ENCODE measurements at places on chromosomes 6 and 20. TPM values are rescaled to one million over a fixed set of nuclear protein-coding genes. Genes with fewer than 3 reads are reported as not detected.

DNA sequence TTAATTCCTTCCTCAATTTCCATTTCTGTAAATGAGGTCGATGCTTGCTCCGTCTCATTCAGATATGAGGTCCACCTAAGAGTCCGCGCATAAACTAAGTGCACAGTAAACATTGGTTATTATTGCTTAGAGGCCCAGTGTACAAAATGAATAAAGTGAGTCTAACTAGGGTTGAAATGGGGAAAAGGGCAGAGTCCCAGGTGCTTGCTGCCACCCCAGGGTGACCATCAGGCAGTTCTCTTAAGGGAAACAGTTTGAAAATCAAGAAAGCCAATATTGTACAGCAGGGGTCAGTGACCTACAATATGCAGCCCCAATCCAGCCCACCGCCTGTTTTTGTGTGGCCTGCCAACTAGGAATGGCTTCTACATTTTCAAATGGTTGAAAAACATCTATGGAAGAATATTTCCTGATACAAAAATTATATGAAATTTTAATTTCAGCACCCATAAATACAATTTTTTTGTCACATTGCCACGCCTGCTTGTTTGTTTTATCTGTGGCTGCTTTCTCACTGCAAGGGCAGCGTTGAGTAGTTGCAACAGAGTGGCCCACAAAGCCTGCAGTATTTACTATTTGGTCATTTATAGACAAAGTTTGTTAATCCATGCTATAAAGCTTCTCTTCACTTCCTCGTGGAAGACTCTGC is 43.3 kb downstream of the SLC13A3 start:
- DNase-seq: no peak

DNA sequence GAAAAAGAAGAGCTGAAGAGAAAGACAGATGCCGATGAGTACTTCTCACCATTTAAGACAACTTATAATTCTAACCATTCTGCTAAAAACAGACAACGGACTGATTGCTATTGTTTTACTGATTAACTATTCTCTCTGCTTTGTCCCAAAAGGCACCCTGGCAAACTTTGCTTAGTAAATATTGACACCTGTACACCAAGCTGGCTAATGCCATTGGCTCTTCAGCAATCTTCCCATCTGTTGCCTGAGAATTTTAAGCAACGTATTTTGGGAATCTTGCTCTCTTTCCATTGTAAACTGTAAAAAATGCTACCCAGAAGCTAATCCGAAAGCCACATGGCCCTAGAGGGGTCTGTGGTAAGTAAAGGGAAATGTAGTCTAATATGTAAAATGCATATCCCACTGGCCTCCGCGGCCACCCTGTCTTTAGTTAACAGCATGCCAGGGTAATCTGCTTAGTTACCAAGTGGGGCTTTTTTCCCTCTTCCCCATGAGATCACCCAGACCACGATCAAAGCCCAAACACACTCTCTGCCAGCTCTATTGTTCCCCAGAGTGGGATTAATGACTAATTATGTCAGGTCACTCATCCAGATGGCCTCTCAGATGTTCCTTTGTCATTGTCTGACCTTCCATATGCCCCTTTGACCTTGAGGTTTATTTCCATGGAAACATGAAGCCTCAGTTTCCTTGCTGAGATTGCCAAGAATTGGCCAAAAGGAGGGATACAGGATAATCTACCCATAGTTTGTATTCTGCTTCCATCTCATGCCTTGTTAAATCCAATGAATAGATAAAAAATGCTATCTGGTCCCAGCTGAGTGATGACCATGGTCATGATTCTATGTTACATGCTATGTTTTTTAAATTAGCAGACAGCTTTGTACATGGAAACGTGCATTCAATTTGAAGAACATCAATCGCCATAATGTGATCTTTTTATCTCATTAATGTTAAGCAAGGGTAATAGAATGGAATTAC is 216.4 kb upstream of the MCHR2 start:
- DNase-seq: peak; percentile 25

DNA sequence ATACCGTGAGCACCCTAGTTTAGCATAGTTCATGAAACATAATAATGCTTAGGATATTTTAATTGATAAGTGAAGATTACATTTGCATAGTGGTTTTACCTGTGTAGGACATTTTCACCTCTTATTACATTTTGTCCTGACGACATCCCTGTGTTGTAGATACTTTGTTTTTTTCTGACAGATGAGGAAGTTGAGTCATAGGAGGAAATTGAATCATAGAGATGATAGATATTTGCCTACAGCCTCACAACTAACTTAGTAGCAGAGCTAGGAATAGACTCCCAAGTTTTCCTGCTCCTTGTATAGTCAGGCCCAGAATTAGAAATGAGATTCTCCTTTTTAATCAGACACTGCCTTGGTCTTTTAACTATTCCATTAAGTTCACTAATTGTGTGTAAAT is 100.5 kb upstream of the SUPT3H start:
- no peak for DNase-seq

- DNase-seq: no peak
These were observed 23.2 kb upstream of the ROS1 start for GRCh38 chr6:117448732-117449485.

DNA sequence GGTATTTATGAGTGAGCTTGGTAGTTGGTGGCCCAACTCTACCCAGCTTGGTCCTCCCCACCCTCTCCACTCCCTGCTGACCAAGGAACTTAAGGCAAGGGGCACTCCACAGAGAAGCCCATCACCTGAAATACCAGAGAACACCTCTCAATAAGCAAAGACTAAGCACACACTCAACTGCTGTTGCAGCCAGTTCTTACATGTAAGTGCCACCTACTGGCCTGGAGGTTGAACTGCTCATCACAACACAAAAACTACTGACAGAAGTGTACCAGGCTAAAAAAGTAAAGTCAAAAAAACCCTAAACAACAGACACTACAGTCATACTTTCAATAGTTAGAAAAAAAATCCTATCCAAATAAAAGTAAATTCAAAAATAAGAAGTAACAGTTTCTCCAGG is 146.2 kb downstream of the FAM83B start:
- DNase-seq: no peak

TNFRSF21 gene
- total RNA-seq: 6.7 TPM

All from skin of body (tissue), 3 donors.